Activated T-helper 1 cell treated with anti-CD3 and anti-CD28 coated beads, Interleukin-2, amount 50 U/mL, for 16 hours (primary cell): ENCODE measurements at places on chromosomes 16 and 17.

DNA sequence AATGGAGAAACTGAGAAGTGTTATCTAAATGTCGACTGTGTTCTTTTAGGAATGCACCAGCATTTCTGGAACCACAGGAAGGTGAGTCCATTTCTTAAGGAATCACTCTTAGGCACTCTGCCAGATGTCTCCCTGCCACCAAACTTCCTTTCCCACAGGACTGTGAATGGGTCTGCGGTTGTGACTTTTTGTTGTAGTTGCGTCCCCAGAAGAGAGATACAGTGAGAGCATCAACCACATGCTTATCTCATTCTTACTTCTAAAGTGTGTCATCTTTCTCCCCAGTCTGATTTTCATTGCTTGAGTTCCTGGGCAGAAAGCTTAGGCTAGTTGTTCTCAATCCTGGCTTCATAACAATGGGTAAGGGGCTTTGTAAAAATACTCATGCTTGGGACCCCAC lies 13.4 kb downstream of the ITPRIPL2 start:
- no peak for DNase-seq

DNA sequence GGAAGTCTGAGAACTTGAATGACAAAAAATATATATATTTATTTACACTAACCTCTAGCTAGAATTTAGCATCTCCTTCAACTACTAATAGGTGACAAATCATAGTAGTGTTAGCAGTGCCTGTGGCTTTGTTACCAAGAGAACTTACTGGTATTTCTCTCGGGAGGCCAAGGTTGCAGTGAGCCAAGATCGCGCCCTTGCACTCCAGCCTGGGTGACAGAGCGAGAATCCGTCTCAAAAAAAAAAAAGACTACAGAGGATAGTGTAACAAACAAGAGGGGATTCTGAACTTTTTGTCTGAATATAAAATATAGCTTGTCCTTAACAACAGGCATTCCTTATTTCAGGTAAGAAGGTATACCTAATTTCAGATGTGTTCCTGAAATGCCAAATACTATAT lies 1.3 kb upstream of the SUZ12 start:
- DNase-seq: no peak

DNA sequence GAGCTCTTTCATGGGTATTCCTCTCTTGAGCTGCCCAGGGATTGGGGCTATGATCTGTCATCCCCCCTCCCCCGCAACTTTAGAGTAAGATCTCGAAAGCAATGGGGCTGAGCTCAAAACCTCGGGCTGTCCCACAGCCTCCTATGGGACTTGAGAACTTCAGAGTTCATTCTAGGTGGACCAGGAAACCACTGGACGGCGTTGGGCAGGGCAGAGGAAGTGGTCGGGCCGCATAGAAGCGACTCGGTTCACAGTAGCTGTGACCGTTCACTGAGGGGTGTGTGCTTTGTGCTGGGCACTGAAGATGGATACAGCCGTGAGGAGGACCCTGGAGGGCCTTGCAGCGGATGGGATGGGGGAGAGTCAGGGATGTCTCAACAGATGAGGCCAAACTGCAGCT lies 292.0 kb downstream of the CPPED1 start:
- no peak for DNase-seq

DNA sequence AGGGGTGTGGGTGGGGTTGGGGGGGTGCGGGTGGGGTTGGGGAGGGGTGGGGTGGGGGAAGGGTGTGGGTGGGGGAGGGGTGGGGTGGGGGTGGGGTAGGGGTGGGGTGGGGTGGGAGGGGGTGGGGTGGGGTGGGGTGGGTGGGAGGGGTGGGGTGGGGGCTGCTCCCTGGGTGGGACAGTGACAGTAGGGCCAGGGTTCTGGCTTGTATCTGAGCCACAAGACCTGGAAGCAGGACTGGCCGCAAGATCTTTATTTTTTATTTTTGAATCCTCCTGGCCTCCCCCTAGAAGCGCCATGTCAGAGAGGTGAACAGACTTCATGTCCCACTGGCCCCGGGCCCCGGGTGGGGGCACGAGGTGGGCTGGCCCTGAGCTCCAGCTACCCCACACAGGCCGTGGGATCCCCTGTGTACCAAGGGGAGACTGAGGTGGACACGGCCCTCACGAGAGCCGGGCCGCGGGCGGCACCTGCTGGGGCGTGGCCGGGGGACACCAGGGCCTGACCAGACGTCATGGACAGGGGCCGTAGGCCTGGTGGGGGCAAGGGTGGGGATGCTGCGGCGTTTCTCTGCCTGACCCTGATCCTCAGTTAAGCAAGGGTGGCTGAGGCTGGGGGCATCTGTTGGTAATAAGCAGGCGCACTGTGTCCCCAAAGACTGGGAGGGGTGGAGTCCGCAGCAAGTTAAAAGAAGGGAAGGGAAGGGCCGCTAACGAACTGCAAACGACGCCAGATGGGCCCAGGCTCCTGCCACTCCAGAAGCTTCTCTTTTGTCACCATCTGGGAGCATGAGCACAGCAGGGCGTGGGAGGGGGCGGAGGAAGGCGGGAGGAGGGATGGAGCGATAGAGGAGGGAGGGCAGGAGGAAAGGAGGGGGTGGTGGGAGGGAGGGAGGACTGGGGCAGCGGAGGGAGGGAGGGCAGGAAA lies 22.3 kb upstream of the PABPN1L start:
- DNase-seq: no peak

GRCh38 chr17:78529251-78529650 lies 47.9 kb downstream of the DNAH17 start:
- no peak for DNase-seq

- no peak for DNase-seq
Observed at GRCh38 chr17:67679721-67680120, 38.0 kb upstream of the NOL11 start.

DNA sequence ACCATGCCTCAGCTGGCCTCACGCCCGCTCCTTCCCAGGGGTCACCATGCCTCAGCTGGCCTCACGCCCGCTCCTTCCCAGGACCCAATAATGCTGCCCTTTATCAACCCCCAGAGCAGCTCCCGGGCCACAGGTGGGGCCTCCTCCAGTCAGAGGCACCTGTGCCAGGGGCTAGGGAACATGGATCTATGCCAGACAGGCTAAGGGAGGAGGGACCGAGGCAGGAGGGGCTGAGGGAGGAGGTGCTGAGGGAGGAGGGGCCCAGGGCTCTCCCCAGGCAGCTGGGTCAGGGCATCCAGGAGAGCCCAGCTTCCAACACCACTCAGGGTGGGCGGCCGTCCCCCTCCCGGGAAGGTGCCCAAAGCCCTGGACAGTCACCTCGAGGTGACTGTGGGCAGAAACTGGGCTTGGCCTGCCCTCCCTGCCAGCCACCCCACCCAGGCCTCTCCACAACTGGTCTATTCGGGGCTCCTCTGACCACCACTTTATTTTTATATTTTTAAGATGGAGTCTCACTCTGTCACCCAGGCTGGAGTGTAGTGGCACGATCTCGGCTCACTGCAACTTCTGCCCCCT lies 19.4 kb downstream of the UTS2R start:
- DNase-seq: no peak

- no peak for DNase-seq
Observed at GRCh38 chr17:45777388-45777787, 6.7 kb upstream of the CRHR1 start.

GRCh38 chr16:58503863-58504688 lies 4.1 kb downstream of the NDRG4 start:
- DNase-seq: no peak

DNA sequence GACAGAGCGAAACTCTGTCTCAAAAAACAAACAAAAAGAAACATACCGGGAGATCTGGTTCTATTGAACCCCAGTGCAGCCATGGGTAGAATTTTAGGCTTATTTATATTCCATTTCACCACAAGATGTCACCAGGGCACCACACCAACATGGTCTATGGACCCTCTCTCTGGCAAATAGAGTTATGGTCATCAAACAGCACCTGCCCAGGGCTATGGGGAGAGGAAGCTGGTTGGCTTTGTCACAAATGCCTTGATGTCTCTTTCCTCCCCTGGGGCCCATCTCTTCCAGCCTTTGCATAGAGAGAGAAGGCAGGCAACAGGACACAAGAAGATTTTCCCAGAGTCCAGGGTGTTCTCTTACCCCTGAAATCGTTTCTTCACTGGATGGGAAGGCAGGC lies 128.4 kb downstream of the WWOX start:
- DNase-seq: no peak

- DNase-seq: no peak
Observed at GRCh38 chr16:7938175-7938574, 605.5 kb downstream of the RBFOX1 start.

- no peak for DNase-seq
Observed at GRCh38 chr16:11610580-11610979, 23.9 kb upstream of the LITAF start.

DNA sequence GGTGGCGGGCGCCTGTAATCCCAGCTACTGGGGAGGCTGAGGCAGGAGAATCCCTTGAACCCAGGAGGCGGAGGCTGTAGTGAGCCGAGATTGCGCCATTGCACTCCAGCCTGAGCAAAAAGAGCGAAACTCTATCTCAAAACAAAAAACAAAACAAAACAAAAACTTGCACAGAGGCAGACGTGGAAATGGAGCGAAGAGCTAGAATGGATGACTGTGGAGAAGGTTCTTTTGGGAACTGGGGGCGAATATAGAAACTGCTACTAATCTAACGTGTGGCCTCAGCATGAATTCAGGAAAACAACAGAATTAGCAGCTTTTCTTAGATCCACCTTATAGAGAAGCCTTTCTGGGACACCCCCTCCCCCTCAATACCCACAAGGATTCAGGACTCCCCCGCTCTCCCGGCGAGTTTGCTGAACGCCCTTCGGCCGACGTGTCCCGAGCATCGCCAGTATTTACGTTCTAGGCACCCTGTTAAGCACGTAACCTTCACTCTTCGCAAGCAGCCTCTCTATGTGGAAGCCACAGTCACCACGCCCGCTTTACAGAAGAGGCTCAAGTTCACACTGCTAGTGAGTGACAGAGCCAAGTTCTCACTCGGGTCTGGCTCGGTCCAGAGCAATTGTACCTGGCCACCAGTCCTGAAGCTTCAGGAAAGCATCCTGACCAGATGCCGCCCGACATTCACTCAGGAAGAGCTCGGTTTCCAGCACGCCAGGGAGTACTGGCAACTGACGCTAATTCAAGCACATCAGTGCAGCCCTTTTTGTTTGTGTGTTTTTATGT lies 13.3 kb upstream of the ABR start:
- DNase-seq: no peak

GRCh38 chr17:4786106-4786511 lies at the start of gene VMO1:
VMO1 (minus strand) TSS chr17:4786364; CDS start chr17:4786352, 12 bp downstream.
- DNase-seq: no peak

DNA sequence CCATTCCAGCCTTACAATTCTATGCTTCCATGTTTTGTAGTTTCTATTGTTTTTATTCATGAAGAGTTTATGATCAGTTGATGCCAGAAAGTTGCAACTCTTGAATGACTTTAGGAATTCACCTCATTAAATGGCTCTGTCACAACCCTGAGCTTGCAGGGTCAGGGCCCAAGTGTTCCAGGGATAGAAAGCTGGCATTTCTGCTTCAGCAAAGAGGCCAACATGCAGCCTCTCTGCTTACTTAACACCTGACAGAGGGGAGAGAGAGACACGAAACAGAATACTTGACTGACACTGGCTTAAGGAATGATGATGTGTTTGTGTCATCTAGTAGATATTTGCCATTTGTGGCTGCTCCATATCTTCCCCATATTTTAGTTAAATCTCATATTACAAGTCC lies 328.1 kb downstream of the CA10 start:
- DNase-seq: no peak

DNA sequence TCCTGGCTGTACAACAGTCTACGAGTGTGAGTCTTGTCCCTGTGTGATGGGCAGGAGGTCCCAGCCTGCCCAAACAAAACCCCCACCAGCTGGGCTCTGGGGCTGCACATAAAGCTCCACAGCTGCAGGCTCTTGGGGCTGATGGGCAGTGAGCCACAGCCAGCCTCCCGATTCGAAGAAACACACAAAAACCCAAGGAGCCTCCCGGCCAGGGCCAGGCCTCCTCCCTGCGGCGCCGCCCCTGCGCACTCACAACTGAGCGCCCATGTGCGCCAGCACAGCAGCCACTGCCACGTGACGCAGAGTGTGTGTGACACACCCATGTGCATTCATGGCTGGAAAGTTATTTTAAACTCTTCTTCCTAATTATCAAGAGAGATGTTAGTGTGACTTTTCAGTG lies 30.6 kb upstream of the FAAP100 start:
- no peak for DNase-seq

GRCh38 chr17:8859804-8860430 lies 7.6 kb downstream of the PIK3R6 start:
- DNase-seq: no peak

DNA sequence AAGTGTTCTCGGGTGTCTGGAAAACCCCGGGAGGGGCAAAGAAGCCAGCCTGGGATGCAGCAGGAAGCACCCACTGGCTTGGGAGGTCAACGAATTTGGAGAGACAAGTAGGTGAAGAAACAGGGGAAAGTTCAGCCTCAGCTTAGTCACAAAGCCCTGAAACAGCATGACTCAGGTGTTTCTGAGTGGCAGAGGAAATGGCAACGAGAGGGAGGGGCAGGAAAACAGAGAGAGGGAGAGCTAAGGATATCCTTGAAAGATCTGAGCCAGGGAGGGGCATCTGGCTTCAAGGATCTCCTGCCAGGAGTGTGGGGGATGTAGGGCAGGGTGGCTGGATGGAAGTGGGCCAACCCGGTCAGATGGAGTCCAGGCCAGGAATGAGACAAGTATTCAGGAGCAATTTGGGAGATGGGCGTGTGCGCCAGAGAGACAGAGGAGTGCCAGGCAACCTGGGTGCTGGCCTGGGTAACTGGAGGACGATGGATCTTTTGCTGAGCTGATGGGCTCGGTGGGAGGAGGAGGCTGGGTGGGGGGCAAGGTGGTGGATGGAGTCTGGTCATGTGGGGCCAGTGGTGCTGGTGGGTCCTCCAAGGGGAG lies 27.2 kb downstream of the ABCC3 start:
- DNase-seq: no peak

DNA sequence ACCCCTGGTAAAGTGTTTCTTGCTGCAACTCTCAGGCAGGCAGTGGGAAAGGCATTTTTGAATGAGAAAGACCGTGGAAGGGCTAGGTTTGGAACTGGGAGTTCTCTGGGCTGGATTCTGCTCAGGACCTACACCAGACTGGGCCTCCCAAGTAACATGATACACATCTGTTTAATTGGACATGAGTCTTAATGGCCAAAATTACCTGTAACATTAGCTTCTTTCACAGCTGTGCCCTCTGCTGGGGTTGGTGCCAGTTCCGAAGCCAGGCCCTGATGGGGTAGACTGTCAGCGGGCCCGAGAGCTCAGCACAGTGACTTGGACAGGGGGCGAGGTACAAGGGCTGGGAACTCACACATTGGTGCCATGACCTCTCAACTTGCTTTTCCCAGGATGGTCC lies 118.9 kb upstream of the IRX3 start:
- no peak for DNase-seq

DNA sequence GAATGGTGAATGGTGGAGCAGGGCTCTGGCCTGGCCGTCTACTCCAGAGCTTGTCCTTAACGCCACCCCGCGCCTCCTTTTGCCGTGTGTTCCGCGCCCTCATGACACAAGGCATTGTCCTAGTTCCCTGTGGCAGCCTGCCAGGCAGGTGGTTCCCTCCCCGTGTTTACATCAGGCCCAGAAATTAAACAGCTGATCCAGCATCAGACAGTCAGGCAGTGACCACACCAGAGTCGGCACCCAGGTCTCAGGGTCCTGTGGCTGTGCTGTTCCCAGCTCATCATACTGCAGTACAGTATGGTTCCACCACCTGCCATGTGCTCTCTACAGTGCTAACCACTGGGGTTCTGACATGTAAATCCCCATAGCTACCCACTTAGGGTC lies 119.7 kb downstream of the RAB11FIP4 start:
- no peak for DNase-seq

GRCh38 chr17:4043862-4044261 lies 79.6 kb upstream of the ATP2A3 start:
- peak; percentile 42 for DNase-seq
